T-helper 1 cell treated with Interleukin-12 subunit alpha and Interleukin-12 subunit beta and Interleukin-4 antibody, amounts not matched to agents 30 ng/mL and 1 ng/mL, for 36 hours (primary cell): ENCODE measurements at places on chromosomes 13 and 19. TPM values are rescaled to one million over a fixed set of nuclear protein-coding genes. Genes with fewer than 3 reads are reported as not detected.

Gene FAM174C
- 55.8 and 64.6 TPM in 2 replicates for total RNA-seq

Gene CLDND2
- total RNA-seq, result 6.0 and 6.6 TPM in 2 replicates

Gene CD22
- 2.4 and 3.2 TPM in 2 replicates for total RNA-seq

Gene SACS
- total RNA-seq, result 19.8 and 21.7 TPM in 2 replicates

Gene LILRB2
- not detected in 2 replicates for total RNA-seq

Gene PTGER1
- 0.39 and 0.41 TPM in 2 replicates for total RNA-seq

Gene ZBTB32
- 54.9 and 59.2 TPM in 2 replicates for total RNA-seq

Gene THSD1
- 0.22 and 0.49 TPM in 2 replicates for total RNA-seq

Gene LILRB3
- total RNA-seq, result 3.9 and 5.0 TPM in 2 replicates

Gene CYP2A7
- not detected in 2 replicates for total RNA-seq

Gene CTXN1
- total RNA-seq, result not detected in 2 replicates
